Activated T-helper 1 cell treated with anti-CD3 and anti-CD28 coated beads, Interleukin-2, amount 50 U/mL, for 16 hours (primary cell): ENCODE measurements at places on chromosomes 7 and 10.

DNA sequence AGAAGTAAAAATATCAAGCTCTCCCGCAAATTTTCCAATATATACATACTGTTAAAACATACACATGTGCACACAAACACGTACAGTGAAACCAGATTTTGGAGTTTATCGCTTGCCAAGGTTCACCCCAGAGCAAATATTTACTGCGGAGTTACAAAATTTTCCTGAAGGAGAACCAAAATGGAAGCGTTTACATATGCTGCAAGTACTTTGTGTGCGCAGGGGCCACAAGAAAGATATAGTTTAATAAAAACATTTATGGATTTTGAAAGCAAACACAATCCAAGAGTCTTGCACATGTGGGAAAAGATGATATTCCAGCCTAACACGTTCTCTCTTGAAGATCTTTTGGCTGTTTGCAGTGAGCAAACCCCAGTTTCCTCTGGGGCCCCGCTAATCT is 301.3 kb upstream of the NFE2L3 start:
- no peak for DNase-seq

- DNase-seq, result no peak
Observed at GRCh38 chr7:134302120-134302519, 14.6 kb downstream of the SLC35B4 start.

DNA sequence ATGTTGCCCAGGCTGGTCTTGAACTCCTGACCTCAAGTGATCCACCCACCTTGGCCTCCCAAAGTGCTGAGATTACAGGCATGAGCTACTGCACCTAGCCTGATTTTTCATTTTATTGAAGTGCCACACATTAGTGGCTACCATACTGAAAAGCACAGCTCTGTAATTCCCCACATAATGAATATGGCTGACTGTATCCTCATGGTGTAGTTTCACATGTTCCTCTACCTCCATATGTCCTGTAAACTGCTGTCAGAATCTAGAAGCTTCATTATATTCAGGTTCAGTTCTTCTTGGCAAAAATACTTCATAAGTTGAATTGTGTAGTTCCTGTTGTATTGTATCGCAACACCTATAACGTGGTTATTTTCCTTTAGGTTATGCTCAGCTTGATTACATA is 11.1 kb downstream of the JMJD1C start:
- no peak for DNase-seq

DNA sequence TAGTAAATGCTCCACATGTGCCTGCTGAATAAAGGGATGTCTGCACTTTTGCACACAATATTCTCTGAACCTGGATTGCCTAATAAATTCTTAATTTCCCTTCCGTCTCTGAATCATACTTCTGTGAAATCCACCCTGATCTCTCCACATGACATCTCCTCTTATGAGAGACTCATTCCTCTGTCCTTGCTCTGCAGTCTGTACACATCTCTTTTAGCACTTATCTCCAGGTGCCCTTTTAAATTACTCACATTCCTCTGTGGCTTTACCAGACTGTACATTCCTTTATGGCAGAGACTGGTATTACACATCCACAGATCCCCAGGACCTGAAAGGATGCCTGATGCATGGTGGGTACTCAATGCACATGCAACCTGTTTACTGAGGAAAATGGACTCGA is 527.6 kb downstream of the PHTF2 start:
- DNase-seq, result no peak

DNA sequence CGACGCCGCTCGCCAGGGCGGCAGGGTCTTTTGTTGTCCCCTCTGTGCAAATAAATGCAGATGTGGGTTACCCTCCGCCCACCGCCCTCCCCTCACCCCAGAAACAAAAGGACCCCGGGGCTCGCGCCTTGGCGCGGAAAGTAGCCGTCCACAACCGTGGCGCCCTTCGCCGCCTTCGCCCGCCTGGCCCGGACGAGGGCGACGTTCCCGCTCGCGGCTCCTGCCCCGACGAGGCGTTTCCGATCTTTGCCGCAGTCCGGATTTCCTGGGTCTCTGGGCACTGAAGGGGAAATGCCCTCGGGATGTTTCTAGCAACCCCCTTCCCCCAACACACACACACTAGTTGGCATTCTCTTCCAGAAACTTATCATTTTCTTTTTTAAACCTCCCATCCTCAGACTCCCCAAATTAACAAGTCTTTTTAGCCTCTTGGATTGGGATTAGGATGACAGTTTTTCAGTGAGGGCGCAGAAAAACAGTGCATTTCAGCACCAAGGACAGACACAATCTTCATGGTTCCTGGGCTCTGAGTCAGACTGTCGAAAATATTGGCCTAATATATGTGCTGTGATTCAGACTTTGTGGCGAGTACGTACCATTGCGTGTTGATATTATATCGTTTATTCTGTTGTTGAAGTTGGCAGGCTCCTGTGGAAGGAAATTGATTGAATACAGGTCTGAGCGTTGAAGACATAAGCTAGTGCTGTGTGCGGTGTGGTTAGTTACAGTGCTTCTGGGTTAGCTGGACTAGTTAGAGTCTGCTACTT is 771 bp downstream of the PHYHIPL start:
- DNase-seq, result no peak

DNA sequence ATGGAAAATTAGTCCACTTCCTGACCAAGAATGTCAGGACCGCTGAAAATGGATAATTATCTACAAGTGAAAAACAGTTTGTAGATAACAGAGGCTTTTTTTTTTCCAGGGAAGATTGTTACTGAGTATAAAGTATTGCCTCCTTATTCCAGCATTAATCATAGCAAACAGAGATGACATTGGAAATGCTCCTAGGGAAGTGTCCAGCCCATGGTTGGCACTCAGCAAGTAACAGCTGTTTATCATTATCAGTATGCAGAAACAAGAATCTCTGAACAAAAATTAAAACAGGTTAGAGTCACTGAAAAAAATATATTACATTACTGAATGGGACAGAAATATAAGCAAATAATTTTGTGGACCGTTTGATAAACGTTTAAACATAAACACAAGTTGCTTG is 14.6 kb downstream of the FGL2 start:
- DNase-seq, result no peak

GRCh38 chr7:91632234-91632940 is 248.1 kb downstream of the MTERF1 start:
- DNase-seq, result no peak

DNA sequence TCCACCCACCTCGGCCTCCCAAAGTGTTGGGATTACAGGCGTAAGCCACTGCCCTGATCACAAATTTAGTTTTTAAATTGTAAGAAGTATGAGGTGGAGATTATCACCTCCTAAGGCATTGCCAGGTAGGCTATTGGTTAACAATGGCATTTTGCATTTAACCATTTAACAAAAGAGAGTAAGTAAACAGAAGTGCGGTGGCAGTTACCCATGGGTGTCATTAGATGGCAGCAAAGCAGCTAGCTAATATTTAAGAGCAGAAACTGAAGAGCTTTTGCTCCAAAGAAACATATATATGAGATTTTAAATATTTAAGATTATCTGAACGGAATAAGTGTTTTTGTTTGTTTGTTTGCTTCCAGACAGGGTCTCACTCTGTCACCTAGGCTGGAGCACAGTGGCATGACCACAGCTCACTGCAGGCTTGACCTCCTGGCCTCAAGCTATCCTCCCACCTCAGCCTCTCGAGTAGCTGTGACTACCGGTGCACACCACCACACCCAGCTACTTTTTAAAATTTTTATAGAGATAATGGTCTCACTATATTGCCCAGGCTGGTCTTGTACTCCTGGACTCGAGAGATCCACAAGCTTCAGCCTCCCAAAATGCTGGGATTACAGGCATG is 325.5 kb upstream of the C7orf33 start:
- no peak for DNase-seq

GRCh38 chr10:130636313-130636930 is 500.2 kb downstream of the GLRX3 start:
- no peak for DNase-seq

- no peak for DNase-seq
Observed at GRCh38 chr7:16779051-16779450, 25.5 kb downstream of the TSPAN13 start.

DNA sequence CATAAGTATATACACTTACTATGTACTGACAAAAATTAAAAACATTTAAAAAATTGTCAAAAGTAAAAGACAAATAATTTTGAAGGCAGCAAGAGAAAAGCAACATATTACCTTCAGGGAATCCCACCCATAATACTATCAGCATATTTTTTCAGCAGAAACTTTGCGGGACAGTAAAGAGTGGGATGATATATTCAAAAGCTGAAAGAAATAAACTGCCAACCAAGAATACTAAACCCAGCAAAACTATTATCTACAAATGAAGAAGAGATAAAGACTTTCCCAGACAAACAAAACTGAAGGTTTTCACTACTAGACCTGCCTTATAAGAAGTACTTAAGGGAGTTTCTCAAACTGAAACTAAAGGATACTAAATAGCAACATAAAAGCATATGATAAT is 257.9 kb downstream of the TCF7L2 start:
- DNase-seq, result no peak

DNA sequence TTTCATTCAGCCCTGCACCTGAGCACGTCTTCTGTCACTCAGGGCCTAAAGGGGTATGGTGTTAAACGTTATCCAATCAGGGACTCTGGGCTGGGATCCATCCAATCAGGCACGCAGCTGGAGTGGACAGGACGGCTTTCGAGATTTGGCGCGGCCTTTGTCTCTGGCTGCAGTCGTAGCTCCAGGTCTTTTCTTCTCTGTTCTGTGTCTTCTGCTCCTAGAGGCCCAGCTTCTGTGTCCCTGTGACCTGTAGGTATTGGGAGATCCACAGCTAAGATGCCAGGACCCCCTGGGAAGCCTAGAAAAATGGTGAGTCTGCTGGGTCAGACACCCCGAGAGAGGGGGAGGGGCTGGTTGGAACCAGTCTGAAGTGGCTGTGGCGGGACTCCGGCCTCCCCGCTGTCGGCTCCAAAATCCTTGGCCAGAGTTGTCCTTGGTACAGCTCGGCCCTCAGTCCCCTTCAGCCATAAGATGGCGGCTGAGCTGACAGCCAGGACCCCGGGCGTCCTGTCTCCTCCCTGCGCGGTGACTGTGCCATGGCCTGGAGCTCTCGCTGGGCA is 11.7 kb upstream of the ZNF680 start:
- DNase-seq, result no peak

DNA sequence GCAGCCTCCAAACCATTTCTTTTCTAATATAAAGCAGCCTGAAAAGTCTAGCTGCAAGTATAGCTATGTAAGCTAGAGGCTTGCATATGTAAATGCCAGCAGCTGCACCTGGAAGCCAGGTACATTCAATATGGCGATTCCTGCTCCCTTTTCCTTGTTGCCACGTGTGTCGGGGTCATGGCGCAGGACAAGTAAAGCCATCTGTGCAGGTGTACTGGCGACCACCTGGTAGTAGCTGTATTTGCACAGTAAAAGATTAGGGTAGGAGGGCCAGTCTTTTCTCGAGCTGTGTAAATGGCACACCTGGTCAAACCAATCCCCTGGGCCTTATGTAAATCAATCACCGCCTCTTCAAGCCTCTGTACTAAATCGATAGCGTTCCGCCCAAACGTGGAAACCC is 484.5 kb downstream of the MAGI2 start:
- DNase-seq, result no peak
